ENCODE measurements at places on chromosomes 16 and 17.

DNA sequence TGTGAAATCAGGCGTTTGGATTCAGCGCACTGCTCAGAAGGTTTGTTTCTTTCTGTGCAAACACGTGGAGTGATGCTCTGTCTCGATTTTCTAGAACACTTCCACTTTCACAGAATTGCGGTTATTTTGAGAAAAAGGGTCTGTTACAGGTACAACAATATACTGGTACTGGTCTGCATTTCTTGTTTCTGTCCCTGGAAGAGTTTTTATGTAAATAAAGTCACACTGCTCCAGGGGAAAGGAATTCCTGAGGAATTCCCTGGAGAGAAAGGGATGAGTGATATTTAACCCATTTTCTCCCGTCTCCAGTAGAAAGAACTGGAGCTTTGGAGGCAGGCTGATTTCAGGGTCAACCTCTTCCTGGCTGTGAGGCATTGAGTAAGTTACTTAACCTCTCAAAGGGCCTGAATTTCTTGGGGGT, 16.2 kb upstream of the RMI2 start:
- DNase-seq: no peak

DNA sequence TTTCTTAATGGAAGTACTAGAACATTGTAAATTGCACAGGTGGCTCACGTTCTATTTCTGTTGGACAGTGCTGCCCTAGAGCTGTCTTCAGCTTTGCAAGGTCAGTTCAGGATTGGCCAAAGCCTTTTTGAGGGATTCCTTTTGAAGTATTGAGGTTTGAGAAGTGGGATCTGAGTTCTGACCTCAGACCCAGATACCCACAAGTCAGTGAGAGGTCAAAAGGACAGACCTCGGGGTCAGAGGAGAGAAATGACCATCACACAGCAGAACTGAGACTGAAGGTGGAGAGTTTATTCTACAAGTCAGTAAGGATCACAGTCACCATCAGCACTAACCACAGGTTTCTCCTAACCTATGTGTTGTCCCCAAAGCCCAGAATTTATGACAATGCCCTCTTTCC, 1.7 kb downstream of the ACSM5 start:
- no peak for DNase-seq

GRCh38 chr16:74698222-74698621, 2.4 kb downstream of the MLKL start:
- no peak for DNase-seq

- DNase-seq: no peak
Measured at GRCh38 chr17:42577140-42577531, 393 bp downstream of the PSMC3IP start.
